Stimulated activated CD4-positive, alpha-beta T cell treated with anti-CD3 and anti-CD28 coated beads, Interleukin-2, amount 100 ng/mL, for 24 hours (primary cell): ENCODE measurements at places on chromosomes 16 and 17.

GRCh38 chr16:83630979-83631378, 176.8 kb upstream of the HSBP1 start:
- DNase-seq: no peak

DNA sequence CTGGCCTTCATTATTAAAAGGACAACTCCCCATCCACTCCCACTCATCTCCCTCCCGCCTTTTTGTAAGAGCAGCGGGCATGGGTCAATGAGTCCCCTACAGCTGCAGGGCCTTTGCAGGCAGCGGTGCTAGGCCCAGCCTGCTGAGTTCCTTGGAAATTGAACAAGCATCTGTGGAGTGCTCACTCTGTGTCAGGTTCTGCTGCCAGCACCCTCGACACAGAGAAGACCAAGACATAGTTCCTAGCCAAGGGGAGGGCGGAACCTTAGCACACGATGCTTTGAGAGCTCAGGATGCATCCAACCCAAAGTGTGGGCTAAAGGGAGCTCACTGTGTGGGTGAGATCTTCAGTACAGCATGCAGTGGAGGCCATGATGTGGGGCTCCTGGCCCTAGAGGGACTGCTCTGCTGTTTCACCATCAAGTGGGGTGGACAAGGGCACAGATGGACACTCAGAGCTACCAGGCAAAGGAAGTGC, 27.6 kb downstream of the RMI2 start:
- no peak for DNase-seq

- no peak for DNase-seq
Observed at GRCh38 chr17:50689956-50690886, 17.5 kb downstream of the ANKRD40 start.

- no peak for DNase-seq
Observed at GRCh38 chr16:59045501-59045900, 311.4 kb upstream of the GOT2 start.

DNA sequence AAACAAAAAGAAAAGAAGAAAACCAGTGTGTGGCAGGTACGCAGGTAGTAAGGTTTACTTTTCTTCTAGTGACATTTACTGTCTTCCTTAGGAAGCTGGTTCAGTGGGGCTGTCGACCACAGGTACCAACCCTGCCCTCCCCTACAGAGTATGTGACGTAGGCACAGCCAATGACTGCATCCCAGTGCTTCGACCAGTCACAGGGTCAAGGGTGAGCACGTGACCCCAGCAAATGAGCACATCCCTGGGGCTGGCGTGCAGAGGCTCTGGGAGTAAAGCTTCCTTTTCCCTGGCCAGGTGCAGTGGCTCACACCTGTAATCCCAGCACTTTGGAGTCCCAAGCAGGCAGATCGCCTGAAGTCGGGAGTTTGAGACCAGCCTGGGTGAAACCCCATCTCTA, 38.9 kb upstream of the PLCG2 start:
- DNase-seq: no peak

GRCh38 chr17:73772107-73772705, 128.0 kb upstream of the SDK2 start:
- DNase-seq: no peak

DNA sequence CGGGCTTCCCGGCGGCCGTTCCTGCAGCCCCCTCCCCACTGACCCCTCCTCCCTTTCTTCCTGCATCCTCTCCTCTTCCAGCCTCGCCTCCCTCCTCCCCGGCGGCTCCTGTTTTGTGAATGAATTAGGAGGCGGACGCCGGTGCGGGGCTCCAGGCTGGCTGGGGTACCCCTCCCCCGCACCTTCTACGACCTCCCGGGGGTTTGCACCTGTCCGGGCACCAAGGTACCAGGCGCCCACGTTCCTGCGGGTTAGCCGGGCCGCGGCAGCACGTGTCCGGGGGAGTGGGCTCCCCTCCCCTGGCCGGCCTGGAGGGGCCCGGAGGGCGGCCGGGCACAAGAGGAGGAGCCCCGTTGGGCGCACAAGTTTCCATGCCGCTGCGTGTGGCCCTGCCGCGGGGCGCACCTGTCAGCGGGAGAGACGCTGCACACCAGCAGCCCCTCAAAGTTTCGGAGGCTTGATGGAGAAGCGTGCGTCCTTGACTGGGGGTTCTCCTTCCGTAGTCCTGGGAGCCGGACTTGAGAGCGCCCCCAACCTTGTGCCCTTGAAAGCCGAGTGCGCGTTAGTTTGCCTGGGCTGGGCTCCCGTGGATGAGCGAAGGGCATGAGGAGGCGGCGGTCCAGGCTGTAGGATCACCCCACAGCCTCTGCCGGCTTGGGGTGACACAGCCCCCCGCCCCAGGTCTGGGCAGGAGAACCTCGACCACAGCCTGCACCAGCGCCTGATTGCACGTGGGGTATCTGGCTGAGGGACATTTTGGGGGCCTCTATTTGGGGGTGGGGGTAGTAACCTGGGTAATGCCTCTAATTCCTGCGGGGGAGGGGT, 1.2 kb downstream of the HAS3 start:
- DNase-seq: peak; percentile 15

DNA sequence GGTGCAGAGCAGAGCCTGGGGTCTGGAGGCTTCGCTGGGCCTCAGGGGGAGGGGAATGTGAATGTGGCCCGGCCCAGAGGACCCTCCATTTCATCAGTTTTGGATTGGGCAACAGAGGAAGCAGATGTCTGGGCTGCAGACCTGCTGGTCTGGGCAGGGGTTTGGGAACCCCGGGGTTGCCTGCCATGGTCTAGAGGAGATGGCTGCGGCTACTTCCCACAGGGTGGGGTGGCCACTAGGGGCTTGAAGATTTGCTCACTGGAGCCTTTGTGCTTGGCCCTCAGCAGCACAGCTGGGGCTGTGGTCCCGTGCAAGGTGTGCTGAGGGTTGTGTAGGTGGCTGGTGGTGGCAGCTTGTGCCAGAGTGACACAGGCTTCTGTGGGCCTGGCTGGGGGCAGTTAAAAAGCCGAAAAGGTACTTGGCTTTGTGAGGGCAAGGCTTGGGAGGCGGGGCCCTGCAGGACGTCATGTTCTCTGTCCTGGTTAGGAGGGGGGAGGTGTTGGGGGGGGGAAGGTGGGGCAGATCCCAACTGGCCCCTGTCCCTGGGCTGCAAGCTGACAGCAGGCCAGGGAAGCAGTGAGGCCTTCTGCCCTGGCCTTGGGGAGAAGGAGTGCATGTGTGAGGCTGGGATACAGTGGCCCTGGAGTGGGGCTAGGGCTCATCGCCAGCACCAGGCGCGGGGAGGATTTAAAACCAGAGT, 98.0 kb downstream of the KPNA2 start:
- no peak for DNase-seq

GRCh38 chr17:55242476-55242875, 22.3 kb upstream of the HLF start:
- no peak for DNase-seq

GRCh38 chr16:51657848-51658247, 506.8 kb upstream of the SALL1 start:
- no peak for DNase-seq

DNA sequence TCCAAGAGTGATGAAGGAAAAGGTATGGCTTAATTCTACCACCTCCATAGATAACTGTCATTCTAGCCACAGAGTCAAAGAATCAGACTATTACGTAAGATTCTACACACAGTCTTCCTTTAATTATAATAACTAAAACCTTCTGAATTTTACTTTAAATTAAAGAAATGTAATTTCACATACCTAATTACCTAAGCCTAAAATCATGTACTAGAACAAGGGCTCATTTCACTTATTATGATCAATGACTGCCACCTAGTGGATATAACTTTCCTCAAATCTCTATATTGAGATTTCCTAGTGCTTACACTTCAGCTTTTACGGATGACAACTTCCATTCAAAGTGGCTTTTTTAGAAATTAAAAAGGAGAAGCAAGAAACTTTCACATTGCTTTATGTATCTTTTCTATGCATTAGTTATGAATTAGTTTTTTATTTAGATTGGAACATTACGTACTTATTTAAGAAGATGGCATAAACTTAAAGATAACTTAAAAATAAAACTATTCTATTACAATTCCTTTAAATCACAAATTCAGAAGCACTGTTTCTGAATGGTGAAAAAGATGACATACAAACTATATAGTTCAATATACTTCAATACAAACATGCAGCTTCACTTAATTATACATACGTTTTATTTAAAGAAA, 18.2 kb upstream of the ABCA10 start:
- DNase-seq: no peak

- no peak for DNase-seq
Observed at GRCh38 chr17:35003778-35004177, 23.5 kb downstream of the LIG3 start.

- no peak for DNase-seq
Observed at GRCh38 chr16:17459903-17460521, 10.7 kb downstream of the XYLT1 start.

GRCh38 chr17:82240506-82241182, 11.8 kb downstream of the SLC16A3 start:
- DNase-seq: peak; percentile 11

- no peak for DNase-seq
Observed at GRCh38 chr17:68812876-68813584, 142.2 kb downstream of the ABCA8 start.

DNA sequence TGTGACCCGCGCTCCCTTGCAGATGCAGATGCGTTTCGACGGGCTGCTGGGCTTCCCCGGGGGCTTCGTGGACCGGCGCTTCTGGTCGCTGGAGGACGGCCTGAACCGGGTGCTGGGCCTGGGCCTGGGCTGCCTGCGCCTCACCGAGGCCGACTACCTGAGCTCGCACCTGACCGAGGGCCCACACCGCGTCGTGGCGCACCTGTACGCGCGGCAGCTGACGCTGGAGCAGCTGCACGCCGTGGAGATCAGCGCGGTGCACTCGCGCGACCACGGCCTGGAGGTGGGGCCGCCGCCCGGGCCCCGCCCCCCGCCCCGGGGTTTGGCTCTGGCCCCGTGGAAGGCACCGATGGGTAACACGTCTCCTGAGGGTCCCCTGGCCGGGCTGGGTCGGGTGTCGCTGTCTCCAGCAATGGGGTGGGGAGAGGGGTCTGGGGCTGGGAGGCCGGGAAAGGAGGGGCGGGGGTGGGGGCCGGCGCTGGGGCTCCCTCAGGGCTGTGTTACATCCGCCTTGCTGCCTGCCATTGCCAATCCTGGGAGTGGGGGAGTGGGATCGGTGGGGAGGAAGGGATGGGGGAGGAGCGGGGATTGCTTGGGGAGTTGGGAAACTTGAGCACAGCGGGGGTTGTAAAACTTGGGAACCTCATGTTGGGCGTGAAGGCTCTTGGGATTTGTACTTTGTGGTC, 737 bp downstream of the NUDT16L1 start:
- DNase-seq: peak; percentile 57

DNA sequence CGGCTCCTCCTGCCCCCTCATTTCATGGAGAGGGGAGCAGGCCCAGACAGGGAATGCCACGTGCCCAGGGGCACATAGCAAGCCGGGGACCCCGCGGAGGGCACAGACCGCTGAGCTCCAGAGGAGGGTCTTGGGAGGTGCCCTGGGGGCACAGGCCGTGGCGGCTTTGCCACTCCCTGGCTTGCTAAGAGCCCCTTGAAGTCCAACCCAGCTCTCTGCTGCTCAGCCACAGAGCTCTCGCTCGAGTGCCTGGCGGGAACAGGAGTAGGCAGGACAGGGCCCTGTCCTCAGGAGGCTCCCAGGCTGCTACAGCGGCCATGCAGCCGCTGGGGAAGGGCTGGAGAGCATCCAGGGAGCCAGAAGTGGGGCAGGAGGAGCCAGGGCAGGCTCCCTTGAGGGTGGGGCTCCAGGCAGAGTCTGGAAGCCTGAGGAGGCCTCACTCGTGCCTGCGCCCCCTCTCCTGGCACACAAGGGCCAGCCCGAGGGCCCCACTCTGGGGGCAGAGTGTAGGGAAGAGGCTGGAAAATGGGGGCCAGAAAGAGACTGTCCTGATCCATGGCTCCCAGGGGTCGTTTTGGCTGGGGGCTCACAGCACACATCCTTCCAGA, 4.4 kb upstream of the RAB26 start:
- no peak for DNase-seq
